Neuronal stem cell (in vitro differentiated cells): ENCODE measurements at places on chromosomes 7 and 10.

- H3K27ac ChIP-seq: peak overlapping the region; percentile 9
- peaks cover 30% of the 10 kb centered on the region for H3K36me3 ChIP-seq
- DNase-seq: no peak
Observed at GRCh38 chr10:75018251-75018650, 93.2 kb upstream of the SAMD8 start.

DNA sequence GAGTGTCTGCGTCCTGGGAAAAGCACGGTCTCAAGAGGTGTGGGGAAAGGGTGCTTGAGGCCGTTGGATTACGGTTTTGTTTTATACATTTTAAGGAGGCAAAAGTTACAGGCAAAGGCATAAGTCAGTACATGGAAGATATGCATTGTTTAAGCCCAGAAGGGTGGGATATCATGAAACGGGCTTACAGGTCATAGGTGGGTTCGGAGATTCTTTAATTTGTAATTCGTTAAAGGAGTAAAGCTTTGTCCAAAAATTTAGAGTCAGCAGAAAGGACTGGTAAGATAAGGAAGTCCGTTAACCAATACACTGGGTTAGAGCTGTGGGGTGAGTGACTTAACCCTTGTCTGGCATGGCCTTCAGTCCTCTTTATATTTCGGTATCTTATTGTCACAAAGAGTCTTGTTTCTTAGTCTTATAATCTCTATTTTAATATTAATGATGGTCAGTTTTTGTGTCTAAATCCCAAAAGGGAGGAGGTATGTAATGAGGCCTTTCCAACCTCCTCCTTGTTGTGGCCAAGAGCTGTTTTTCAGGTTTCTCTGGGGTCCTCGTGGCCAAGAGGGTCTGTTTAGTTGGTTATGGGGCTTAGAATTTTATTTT lies 12.7 kb downstream of the TSPAN14 start:
- no peak overlapping the region for H3K4me3 ChIP-seq
- DNase-seq: no peak
- H3K27ac ChIP-seq: no peak overlapping the region
- peaks cover 3% of the 10 kb centered on the region for H3K36me3 ChIP-seq
- no peaks in the 10 kb centered on the region for H3K27me3 ChIP-seq

DNA sequence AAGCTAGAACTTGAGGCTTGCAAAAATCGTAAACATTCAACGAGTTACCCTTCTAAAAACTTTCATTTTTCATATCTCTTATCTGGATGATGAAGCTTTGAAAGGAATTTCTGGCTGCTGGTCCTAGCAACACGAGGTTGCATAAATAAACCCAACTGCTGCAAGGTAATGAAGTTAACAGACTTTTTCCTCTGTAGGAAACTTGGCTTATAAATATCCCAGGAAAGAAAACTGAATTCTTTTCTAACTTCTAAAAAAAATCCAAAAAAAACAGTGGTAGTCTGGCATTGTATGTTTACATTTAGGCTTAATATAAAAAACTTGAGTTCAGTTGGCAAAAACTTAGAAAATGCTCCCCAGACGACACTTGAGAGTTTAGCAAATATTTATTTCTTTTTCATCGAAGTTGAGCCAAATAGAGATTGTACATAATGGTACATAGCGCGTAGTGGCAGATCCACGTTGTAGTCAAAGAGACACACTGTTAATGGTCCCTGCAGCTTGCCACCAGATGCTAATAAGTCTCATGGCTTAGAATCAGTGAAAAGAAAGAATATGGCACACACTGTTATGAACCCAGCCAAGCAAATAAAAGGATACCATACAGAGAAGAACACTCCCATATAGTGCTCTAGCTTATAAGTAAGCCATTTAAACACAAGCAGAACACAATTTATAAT lies 200.3 kb upstream of the PCLO start:
- no peak overlapping the region for H3K27ac ChIP-seq
- H3K27me3 ChIP-seq: no peaks in the 10 kb centered on the region
- no peaks in the 10 kb centered on the region for H3K4me1 ChIP-seq

GRCh38 chr7:114342431-114343179 lies 72.0 kb upstream of the FOXP2 start:
- H3K36me3 ChIP-seq: no peaks in the 10 kb centered on the region
- no peak overlapping the region for H3K27ac ChIP-seq
- H3K27me3 ChIP-seq: no peaks in the 10 kb centered on the region
- no peak for DNase-seq
- no peaks in the 10 kb centered on the region for H3K4me1 ChIP-seq

- H3K4me3 ChIP-seq: no peak overlapping the region
- H3K27ac ChIP-seq: no peak overlapping the region
- H3K27me3 ChIP-seq: no peaks in the 10 kb centered on the region
Observed at GRCh38 chr7:18572154-18572553, 76.6 kb downstream of the HDAC9 start.

DNA sequence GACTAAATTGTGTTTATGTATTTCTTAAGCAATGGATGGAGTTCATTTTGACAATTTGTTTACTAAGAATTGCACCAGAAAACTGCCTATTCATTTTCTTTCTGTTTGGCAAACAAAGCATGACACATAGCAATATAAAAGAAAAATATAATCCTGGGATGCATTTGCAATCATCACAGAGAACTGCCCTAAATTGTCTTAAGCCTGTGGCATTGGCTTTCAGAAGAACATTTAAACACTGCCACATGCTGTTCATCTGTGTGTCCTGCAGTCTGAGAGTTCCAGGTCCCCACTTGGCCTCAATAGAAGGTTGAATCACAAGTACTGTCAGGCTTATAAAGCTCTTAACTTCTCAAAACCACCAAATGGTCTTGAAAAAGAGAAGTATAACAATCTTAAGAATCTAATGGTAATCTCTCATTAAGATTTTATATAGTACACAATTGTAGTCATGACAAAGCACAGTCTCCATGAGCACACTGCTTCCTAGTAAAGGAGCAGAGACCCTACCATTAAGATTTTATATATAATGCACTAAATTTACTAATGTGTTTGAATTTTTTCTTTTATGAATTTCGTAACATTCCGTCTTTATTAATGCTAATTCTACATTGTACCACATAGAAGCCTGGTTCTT lies 29.9 kb downstream of the RNLS start:
- peak; percentile 29 for DNase-seq
- H3K36me3 ChIP-seq: no peaks in the 10 kb centered on the region
- no peak overlapping the region for H3K27ac ChIP-seq

DNA sequence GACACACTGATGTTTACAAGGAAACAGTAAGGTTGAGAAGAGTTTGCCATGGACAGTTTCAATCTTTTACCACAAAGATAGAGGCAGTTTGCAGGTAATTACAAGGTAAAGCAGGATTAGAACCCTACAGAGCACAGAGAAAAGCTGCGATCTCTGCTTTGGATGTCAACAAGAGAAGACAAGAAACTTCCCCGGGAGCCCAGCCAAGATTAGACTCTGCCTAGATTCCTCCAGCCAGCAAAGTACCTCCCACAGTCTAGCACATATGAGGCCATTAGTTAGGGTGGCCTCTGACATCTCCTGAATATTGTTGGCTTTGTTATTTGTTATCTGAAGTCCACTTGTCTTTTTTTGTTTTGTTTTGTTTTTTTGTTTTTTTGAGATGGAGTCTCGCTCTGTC lies 178.1 kb downstream of the CALN1 start:
- no peak overlapping the region for H3K4me3 ChIP-seq
- no peaks in the 10 kb centered on the region for H3K4me1 ChIP-seq
- no peaks in the 10 kb centered on the region for H3K36me3 ChIP-seq
- H3K27me3 ChIP-seq: no peaks in the 10 kb centered on the region
- H3K27ac ChIP-seq: no peak overlapping the region
- DNase-seq: no peak

- no peak overlapping the region for H3K27ac ChIP-seq
- no peak overlapping the region for H3K4me3 ChIP-seq
- no peaks in the 10 kb centered on the region for H3K36me3 ChIP-seq
- no peak for DNase-seq
- H3K4me1 ChIP-seq: no peaks in the 10 kb centered on the region
Observed at GRCh38 chr7:71661671-71662224, 529.8 kb downstream of the GALNT17 start.
